Stimulated activated CD4-positive, alpha-beta T cell treated with anti-CD3 and anti-CD28 coated beads, Interleukin-12 subunit alpha, Interleukin-12 subunit beta, amount 100 ng/mL, for 4 hours (primary cell): ENCODE measurements at places on chromosomes 6 and 20.

DNA sequence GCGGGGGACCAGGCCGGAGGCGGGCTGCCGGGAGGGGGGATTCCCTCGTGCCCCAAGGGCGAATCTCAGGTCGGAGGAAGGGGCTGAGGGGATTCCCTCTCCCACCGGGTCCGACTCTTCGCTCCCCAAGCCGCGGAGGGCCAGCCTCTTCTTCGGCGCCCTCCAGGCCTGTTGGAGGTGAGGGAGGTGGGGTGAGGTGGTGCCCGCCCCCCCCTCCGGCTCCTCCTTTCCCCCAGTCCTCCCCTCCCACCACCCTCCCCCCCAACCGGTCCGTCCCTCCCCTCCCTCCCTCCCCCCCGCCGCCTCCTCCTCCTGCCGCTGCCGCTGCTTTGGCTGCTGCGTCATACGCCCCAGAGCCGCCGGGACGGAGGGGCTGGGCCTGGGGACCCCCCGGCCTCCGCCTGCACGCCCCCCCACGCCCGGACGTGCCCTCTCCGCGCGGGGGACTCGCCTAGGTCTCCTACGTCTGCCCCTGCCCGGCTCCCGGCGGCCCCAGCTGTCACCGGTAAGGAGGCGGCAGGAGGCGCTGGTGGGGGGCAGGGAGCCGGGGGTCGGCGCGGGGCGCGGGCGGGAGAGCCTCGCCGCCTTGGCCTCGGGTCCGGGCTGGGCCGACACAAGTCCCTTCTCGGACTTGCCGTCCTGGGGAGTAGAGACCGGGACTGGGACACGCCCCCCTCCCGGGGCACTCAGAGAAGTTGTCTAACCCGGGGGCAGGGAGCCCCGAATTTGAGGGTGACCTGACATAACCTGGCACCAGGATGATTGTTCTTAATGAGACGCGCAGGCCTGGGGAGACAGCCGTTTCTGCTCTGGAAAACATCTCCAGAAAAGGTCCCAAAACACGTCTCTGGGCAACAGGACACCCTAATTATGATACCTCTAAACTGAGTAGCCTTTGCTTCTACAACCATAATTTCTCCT, at the start of gene PHF1:
Gene PHF1, plus strand, starts transcription at position 304 of the 921 bp plus-strand sequence. CDS start 1,250 bp downstream, outside the sequence.
- DNase-seq = peak; percentile 75

DNA sequence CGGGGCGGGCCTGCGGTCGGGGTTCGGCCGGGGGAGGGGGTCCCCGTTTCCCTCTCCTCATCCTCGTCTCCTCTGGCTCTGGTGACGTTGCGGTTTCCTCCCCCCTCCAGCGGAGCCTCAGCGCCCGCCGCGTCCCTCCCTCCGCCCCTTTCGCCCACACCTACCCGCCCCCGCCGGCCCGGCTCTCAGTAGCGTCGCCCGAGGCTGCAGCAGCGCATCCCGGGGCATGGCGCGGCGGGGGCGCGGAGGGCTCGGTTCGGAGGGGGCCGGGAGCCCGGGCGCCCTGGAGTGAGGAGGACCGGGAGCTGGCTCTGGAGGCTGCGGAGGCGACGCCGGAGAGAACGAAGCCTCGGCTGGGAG, at the start of gene DSE:
Gene DSE, plus strand, starts transcription at position 188 of the 360 bp plus-strand sequence. CDS start 28,304 bp downstream, outside the sequence.
- DNase-seq = peak; percentile 63

DNA sequence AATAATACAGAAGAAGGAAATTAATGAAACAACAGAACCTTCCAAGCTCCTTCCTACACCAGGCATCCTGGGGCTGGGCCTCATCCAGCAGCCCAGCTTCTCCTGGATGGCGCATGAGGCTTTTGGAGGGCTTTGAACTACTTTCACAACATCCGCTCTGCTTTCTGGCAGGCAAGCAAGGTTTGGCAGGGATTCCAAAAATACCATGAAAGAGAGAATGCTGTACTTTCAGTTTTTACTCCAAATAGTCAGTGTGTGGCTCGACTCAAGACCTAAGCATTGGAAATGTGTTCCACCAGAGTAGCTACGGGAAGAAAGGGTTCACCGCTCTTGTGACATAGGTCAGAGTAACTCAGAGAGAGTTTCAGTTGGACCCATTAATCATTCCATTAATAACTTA, 125.4 kb downstream of the OPRM1 start:
- no peak for DNase-seq

DNA sequence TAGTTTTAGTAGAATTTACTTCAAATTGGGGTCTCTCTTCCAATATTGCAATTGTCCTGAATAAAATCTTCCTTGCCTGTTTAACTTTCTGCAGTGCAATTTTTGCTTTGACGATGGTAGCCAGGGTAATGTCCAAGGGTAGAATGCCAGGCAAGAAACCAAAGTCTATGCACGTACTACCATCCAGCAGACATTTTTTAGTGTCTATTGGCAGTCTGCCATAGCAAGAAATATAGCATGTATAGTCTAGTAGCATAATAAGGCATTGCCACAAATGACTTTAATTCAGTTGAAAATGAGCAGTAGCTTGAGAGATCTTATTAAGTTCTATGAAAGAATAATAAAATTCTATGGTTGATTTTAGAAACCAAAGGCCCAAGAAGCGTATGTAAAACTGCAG, 62.3 kb upstream of the KCNQ5 start:
- DNase-seq = no peak

- DNase-seq = no peak
Measured at GRCh38 chr6:45398075-45398813, 20.5 kb upstream of the SUPT3H start.

DNA sequence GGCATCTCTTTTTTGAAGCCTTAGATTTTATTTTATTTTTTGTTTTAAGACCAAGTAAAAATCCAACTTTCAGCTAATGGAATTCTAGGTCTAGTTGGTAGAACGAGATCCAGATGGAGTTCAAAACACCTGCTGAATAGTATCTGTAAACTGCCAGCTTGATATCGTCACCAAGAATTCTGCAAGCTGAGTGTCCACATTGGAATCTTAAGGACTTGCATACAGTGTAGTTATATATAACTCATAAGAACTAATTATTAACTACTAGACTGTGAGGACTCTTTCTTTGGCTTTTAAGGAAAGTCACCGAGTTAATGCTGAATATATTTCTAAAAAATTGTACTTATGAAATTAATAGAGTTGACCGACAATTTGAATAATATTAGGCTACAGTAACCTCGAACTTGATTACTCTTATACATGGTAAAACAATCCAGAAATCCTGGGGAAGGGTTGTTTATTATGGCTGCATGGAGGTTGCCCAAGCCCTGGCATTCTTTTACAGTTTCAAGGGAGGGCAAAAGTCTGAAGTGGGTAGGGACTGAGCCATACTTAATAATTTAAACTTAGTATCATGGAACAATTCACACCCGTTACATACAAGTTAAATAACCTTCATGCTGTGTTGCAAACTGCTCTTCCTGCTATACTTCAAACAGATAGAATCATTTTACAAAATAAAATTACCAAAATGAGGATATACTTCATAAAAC, 553.9 kb downstream of the PTPRT start:
- no peak for DNase-seq

DNA sequence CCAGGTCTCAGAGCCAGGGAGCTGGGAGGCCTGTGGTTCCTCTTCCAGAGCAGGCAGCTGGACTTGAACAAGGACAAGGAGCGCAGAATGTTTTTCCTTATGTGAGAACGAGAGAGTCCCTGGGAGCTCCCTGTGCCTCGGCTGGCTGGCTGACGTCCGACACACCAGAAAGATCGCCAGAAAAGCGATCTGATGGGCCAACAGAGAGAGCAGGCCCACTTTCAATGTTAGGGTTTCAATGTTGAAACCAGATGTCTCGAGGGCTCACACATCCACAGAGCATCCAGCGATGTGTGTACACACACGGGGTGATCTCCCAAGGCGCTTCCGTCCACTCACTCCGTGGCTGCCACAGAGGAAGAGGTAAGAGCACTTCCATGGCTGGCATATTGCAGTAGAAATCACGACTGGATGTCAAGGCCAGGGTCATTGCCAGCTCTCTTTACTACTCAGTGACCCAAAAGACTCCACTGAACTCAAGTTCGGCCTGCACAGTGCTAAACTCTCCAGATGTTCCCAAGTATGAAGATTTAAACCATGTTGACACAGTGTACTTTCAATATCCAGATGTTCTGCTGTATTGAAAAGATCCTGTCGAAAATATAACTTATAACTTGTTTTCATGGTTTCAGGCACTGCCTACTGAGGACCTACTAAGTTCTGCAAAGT, 70.8 kb upstream of the FOXC1 start:
- no peak for DNase-seq

DNA sequence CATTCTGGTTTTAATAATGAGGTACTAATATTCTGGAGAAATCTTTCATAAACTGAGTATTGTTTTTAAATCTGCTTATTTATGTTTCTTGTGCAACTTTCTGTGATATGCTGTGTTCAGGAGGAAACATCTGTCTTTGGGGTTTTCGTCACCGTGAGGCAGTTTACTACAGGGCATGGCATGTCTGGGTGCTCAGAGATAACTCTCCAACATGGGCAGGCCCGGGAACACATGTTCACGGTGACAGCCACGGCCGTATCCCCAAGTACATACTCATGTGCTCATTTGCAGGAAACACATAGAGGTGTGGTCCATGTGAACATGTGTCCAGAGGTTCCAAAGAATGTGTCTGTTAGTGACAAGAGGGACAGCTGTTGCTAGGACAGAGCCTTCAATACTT, 62.1 kb upstream of the CNKSR3 start:
- no peak for DNase-seq

- DNase-seq = no peak
Measured at GRCh38 chr6:113856375-113856624, 845 bp upstream of the MARCKS start.

DNA sequence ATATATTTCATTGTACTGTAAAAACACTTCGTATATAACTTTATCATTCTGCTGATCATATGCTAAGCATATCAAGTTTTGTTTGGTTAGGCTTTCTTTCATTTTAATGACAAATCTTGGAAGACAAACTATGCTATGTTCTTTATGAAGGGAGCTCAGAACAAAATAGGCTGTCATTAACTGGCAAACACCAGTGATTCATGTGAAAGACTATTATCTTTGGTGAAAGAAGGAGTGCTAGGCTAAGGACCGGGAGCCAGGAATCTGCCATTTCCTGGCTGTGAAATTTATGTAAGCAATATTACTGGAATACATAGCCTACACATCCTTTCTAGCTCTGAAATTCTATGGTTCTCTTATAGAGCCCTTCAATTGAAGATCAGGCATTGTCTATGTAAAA, 136.2 kb upstream of the CCN2 start:
- DNase-seq = no peak

DNA sequence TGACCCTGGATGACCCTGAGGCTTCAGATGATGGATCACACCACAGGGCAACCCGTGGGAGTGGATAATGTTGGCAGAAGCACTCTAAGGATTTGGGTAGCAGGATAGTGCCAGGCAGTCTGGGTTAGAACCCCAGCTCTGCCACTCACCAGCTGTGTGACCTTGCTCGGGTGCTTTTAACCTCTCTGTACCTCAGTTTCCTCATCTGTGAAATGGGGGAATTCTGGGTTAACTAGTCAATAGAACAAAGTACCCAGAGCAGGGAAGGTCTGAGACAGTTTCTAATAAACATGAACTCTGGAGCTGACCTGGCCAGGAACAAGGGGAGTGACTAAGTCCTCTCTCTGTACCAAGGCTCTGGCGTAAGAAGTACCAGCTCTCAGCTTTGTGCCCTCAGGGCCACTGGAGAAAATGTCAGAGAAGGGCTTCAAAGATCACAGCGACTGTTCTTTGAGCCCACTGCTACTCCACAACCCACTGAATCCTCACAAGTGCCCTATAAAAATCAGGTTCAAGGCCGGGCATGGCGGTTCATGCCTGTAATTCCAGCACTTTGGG, 14.7 kb upstream of the NOL4L start:
- DNase-seq = no peak

DNA sequence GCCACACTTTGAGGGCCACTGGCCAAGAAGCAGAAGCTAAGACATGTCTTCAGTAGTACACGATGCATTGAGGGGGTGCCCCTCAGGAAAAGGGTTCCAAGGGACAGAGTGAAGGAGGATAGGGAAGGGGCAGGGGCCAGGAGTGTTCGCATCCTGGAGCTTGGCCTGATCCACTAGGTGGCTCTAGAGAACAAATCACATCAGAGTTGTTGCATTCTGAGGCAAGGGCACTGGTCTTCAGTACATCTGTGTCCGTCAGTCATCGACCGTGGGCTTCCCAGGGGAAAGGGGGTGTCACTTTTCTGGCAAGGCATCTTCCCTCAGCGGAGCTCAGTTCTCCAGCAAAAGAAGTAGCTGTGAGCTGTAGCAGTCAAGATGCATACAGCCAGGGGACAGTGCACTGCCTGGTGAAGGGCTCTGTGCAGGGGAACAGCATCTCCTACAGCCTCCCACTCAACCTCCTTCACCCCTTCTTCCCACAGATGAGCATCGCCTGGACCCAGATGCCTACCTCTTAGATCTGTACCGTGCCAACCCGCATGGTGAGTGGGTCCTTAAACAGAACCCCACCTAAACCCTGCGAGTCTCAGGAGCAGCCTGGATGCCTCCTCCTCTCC, 47.8 kb downstream of the ARHGAP40 start:
- no peak for DNase-seq

- DNase-seq = no peak
Measured at GRCh38 chr20:16011056-16011455, 562.2 kb downstream of the KIF16B start.

GRCh38 chr6:19052219-19052618, 665.1 kb downstream of the RNF144B start:
- DNase-seq = no peak

- DNase-seq = no peak
Measured at GRCh38 chr6:156776470-156776839, 723 bp upstream of the ARID1B start.

- no peak for DNase-seq
Measured at GRCh38 chr6:27667657-27668441, 194.9 kb upstream of the ZNF184 start.

- DNase-seq = no peak
Measured at GRCh38 chr6:24504649-24505586, 10.1 kb downstream of the ALDH5A1 start.

DNA sequence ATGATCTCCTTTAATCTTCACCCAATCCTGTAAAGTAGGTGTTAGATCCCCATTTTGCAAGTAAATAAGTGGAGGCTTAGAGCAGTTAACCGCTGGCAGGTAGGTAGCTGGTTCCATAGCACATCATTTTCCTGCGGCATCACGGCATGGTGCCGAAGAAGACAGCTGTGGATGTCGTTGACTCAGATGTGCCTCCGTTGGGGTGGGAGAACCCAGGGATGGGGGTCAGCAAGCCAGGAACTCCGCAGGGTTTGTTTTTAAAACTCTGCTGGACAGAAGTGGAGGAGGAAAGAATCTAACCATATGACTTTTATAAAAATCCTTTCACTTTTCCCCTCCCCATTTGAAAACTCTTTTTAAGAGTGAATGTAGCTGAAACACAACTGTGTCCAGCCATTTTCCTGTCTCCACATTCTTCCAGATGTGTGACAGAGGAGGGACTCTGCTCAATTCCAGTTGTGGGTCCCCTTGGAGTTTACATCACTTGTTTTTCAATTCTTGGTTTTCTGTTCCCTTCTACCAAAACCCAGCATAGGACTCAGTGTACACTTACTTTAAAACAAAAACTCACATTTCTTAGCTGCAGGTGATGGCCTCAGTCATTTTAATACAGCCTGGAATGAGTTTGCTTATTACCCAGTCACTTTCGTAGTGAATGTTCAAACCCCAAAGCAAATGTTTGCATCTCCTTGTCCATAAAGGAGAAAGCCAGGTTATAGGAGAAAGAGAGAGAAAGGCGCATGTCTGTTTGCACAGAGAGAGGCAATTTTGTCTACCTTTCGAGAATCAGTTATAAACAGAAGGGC, 27.6 kb upstream of the PI16 start:
- DNase-seq = no peak
